Epithelial cell of alveolus of lung (primary cell): ENCODE measurements at places on chromosomes 5 and 9. TPM values are rescaled to one million over a fixed set of nuclear protein-coding genes. Genes with fewer than 3 reads are reported as not detected.

NEUROG1 gene
- total RNA-seq, result not detected in 2 replicates

IFNK gene
- total RNA-seq, result not detected in 2 replicates

PCDHGB1 gene
- total RNA-seq, result 0.39 and 2.2 TPM in 2 replicates

PCA3 gene
- total RNA-seq, result not detected in 2 replicates

CYLC2 gene
- not detected in 2 replicates for total RNA-seq

SELENOP gene
- total RNA-seq, result 11.5 and 335 TPM in 2 replicates

CCL28 gene
- 0.65 and 1.0 TPM in 2 replicates for total RNA-seq

BAAT gene
- 0.13 and 0.56 TPM in 2 replicates for total RNA-seq

TNFSF8 gene
- total RNA-seq, result not detected in 2 replicates

PTTG1 gene
- 54.9 and 267 TPM in 2 replicates for total RNA-seq

RIOK2 gene
- total RNA-seq, result 16.3 and 25.1 TPM in 2 replicates

FGF18 gene
- total RNA-seq, result not detected in 2 replicates

SPINK6 gene
- total RNA-seq, result not detected in 2 replicates

RAI14 gene
- 52.1 and 224 TPM in 2 replicates for total RNA-seq

PLCXD3 gene
- under 0.01 and 0.64 TPM in 2 replicates for total RNA-seq

MCC gene
- total RNA-seq, result 19.3 and 38.4 TPM in 2 replicates

NR2F1 gene
- 85.3 and 452 TPM in 2 replicates for total RNA-seq

FOXD4L5 gene
- total RNA-seq, result not detected in 2 replicates

BTNL9 gene
- total RNA-seq, result not detected in 2 replicates

GHR gene
- total RNA-seq, result 3.2 and 17.7 TPM in 2 replicates

TMC1 gene
- total RNA-seq, result not detected in 2 replicates

DAB2 gene
- total RNA-seq, result 23.0 and 44.8 TPM in 2 replicates

PLAC8L1 gene
- total RNA-seq, result not detected in 2 replicates

TEX48 gene
- total RNA-seq, result not detected in 2 replicates

SPINK7 gene
- not detected in 2 replicates for total RNA-seq

TMEM174 gene
- not detected in 2 replicates for total RNA-seq

ALDH1A1 gene
- 0.13 and 6.5 TPM in 2 replicates for total RNA-seq

SPATA31C1 gene
- not detected in 2 replicates for total RNA-seq

CTNND2 gene
- not detected in 2 replicates for total RNA-seq

RLN2 gene
- not detected in 2 replicates for total RNA-seq

SEMA6A gene
- 0.78 and 3.4 TPM in 2 replicates for total RNA-seq

PTPN3 gene
- total RNA-seq, result 1.2 and 3.0 TPM in 2 replicates

SPEF2 gene
- 1.8 and 5.4 TPM in 2 replicates for total RNA-seq

GABBR2 gene
- 4.2 and 7.4 TPM in 2 replicates for total RNA-seq

GFRA3 gene
- total RNA-seq, result not detected in 2 replicates
